Vein endothelial cell (primary cell): ENCODE measurements at places on chromosomes 7 and 10. TPM values are rescaled to one million over a fixed set of nuclear protein-coding genes. Genes with fewer than 3 reads are reported as not detected.

Gene OR13A1
- not detected in 2 replicates for total RNA-seq

Gene NUTM2E
- 0.38 TPM in 1 of 2 replicates, not detected in the other for total RNA-seq

Gene CPED1
- total RNA-seq = 0.65 and 2.5 TPM in 2 replicates

Gene ENTPD1
- total RNA-seq = 40.5 and 41.2 TPM in 2 replicates
